AML-193 (cell line): ENCODE measurements at places on chromosomes 5 and 9.
A peak's percentile ranks its signal among the peaks of the same experiment; 100 is the strongest.

DNA sequence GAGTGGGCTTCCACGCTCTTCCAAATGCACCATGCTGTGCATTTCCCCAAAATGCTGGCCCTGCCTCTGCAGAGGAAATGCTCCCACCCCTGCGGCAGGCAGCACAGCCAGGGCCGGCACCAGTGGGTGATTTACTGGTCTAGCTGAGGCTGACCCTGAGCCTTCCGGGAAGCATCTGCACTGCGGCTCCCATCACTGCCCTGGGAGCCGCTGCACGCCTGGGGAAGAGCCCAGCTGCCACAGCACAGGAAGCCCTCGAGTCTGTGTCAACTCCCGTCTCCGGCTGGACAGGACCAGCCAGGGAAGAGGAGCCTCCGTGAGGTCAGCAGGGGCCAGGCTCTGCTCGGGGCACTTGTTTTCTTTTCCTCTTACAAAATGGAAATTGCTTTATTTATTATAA is 25.1 kb upstream of the EEIG1 start:
- DNase-seq, result no peak

DNA sequence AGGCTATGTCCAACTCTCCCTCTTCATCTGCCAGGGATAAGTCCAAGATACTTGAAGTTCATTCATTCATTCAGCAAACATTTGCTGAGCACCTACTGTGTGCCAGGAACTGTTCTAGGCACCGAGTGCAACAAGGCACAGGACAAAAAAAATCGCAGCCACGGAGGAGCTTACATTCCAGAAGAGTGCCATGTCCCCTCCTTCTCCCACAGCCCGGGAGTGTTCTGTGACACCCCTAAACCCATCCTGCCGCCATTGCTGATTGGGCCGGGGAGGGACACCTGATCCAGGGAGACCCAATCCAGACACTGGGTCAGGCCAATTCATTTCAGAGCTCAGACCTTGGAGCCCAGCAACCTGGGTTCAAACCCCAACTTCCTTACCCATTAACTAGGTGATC is 58.1 kb upstream of the NEURL1B start:
- no peak for DNase-seq

- DNase-seq, result no peak
Observed at GRCh38 chr5:33170411-33170810, 270.4 kb upstream of the TARS1 start.

- no peak for DNase-seq
Observed at GRCh38 chr5:10275991-10276390, 25.9 kb downstream of the CCT5 start.

DNA sequence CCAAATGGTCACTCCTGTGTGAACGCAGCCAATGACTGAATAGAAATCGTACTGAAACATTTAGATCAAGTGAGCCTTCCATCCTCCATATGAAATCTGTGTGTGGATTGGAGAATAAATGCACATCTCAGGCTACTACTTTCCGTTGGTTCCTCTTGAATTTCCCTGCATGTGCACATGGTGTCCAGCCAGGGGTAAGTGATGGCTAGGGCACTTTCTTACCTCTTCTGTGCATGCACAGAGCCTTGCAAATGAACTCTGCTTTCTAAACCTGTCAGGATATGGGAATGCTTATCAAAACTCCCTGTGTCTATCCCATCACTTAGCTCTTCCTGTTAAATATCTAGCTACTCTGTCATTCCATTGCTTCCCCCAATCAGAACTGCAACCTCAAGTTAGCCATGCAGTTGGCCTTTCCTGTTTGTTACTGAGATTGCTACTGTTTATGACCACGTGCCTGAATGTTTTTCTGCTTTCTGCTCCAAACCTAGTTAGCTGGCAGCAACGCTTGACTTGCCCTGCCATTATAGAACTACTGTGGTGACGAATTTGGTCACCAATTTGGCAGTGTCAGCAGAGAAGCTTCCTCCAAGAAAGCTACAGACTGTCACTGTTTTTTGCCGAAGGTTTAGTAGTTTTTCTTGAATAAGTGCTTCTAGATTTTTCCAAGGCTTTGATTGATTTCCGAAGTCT is 661.6 kb downstream of the LRRC70 start:
- no peak for DNase-seq

DNA sequence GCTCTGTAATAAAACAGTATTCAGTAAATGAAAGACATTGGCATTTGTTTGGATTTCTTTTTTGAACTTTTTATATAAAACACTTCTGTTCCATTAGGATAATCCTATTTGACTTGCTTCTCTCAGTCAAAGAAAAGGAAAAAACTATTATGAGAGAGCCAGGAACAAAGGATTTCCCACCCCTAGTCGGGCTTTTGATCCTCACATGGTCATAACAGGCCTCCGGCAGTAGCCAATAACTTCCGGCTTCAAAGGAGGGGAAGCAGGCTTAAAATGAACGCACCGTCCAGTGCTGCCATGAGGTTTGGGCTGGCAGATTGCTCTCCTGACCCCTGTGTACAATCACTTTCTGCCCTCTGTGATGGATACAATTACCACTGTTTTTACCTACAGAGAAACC is 209.3 kb downstream of the ZNF608 start:
- no peak for DNase-seq

GRCh38 chr9:16100537-16101091 is 547.8 kb downstream of the CCDC171 start:
- no peak for DNase-seq

- no peak for DNase-seq
Observed at GRCh38 chr5:33475706-33476105, 34.9 kb downstream of the TARS1 start.

- no peak for DNase-seq
Observed at GRCh38 chr5:102886586-102886985, 131.5 kb downstream of the PAM start.

DNA sequence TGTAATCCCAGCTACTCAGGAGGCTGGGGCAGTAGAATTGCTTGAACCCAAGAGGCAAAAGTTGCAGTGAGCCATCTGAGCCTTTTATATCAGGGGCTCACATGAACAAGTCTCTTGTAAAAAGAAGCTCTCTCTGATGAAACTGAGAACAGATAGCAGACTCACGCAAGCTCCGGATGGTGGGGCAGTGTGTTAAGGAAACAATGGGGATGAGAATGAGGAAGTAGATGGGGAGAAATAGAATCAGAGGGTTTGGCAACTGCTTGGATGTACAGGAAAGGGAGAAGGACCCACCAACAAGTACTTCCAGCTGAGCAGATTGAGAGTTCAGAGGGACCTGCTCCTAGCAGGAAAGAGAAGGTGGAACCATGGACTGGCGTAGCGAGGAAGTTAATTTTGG is 18.6 kb downstream of the TMEM252 start:
- peak; percentile 92 for DNase-seq

GRCh38 chr9:98654247-98654646 is 54.5 kb downstream of the GABBR2 start:
- no peak for DNase-seq

GRCh38 chr5:81665795-81666194 is 85.1 kb downstream of the SSBP2 start:
- no peak for DNase-seq

- no peak for DNase-seq
Observed at GRCh38 chr5:1883925-1884677, 1.4 kb upstream of the IRX4 start.
